ENCODE measurements at places on chromosomes 7 and 10.

DNA sequence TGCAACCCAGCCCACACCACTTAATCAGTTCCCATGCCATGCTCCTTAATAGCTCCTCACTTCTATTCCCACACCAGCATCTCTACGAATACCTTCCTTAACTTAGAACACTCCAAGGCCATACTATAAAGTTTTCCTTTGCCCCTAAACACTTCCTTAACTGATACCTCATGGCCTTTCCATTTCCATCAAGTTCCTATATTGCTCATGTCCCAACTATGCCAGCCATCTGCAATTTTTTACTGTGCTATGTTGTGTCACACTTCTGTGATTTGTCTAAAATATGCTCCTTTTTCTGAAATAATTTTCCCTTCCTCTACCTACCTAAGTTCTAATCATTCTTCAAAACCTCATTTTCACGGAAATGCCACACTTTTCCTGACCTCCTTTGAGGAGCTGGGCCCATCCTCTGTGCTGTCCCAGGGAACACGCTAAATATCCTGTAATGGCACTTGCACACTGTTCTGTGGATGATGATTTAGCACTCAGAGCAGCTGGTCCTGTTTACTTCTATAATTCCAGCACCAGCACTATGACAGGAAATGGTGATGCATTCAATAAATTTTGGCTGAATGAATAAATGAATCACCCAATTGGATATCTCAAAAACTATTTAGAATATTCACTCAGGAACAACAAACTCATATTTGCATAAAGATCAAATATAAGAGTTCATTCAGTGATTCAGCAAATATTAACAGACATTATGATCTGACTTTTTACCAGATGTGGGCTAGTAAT lies 266.5 kb upstream of the HGF start:
- no peak for DNase-seq

GRCh38 chr10:58514111-58514770 lies 1.6 kb downstream of the BICC1 start:
- DNase-seq, result no peak

GRCh38 chr10:129411772-129412171 lies 55.3 kb upstream of the MGMT start:
- DNase-seq, result no peak

GRCh38 chr10:132634241-132634946 lies 96.8 kb downstream of the INPP5A start:
- DNase-seq, result no peak

- no peak for DNase-seq
These were observed 7.1 kb downstream of the JAZF1 start for GRCh38 chr7:28173531-28173930.

DNA sequence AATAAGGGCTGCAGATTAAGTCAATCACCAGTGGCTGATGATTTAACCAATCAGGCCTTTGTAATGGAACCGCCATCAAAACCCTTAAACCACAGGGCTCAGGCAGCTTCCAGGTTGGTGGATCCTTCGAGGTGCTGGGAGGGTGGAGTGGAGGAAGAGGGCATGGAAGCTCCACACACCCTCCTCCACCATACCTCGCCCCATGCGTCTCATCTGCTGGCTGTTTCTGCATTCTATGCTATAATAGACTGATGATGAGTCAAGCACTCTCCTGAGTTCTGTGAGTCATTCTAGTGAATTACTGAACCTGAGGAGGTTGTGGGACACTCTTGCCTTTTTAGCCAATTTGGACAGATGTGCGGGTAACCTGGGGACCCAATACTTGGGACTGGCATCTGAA lies 43.9 kb downstream of the CHST15 start:
- no peak for DNase-seq

GRCh38 chr10:121152033-121152432 lies 300.9 kb downstream of the WDR11 start:
- DNase-seq, result no peak

DNA sequence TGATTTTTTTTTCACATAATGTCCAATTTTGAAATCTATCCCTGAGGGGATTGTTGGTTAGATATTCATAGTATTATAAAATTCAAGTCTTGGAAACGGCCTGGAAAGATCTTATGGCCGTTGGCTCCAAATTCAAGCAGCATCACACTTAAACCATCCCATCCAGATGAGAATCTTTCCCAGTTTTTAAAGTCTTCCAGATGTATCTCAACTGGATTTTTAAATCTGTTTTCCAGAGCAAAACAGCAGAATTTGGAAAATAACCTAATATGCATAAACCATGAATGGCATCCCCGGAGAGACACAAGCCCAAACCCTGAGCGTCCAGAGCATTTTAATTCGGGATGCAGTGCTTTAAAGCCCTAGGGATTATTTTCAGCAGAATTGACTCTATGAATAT lies 208.2 kb upstream of the PRKCQ start:
- no peak for DNase-seq

- no peak for DNase-seq
These were observed 118.0 kb downstream of the COBL start for GRCh38 chr7:51198654-51199053.

DNA sequence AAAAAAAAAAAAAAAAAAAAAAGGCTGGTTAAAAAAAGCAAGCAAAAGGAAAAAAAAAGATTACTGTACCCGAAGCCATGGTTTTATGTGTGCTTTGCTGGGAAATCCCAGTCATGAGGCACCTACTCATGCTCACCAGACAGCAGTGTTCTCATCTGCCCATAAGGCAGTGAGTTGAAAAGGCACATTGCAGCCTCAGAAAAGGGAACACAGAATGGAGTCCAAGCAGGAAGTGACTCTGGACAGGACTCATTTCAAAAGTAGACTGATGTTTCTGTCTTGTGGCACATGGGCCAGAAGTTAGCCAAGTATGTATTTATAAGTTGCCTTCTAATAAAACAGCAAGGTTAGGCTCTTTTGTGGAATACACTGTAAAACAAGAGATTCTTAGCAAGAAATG lies 40.2 kb downstream of the PDSS1 start:
- DNase-seq, result no peak

- no peak for DNase-seq
These were observed 110.2 kb downstream of the ELAPOR2 start for GRCh38 chr7:86949052-86949778.

DNA sequence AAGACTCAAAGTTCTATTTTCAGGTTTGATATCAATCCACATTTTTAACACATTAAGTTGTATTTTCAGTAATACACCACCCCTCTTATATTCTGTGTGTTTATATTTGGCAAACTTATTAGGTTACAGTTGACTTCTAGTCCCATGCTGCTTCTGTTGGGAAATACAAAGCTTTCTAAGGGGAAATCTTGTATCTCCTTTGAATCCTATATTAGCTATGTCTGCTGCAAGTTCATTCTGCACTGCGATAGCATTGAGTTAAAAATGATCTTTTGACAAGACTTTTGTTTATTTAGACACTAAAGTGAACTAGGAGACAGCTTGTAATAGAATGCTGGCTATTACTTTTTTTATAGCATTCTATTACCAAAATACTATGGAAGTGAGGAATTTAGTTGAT lies 625.1 kb upstream of the ANKRD30A start:
- no peak for DNase-seq

- no peak for DNase-seq
These were observed 794 bp downstream of the PCGF6 start for GRCh38 chr10:103350175-103350516.

DNA sequence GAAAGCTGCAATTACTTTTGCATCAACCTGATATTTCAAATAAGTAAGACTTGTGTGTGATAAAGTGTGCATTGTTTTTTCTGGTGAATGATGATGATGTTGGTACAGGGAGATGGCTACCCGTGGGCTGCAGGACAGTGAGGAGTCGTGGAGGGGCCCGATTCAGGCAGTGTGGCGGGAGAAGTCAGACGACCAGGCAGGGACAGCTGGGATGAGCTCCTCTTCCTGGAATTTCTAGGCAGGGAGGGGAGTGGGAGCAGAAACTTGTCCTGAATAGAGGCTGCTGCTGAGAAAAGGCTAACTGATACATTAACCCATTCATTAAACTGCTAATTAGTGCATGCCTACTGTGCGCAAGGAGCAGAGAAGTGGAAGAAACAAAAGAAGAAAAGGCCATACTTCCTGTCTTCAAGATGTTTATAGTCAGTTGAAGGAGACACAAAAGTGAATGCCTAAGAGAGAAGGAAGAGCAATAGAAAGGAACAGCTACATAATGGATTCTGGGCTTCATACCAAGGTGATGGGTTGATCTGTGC lies 9.3 kb upstream of the GATAD1 start:
- DNase-seq, result no peak

DNA sequence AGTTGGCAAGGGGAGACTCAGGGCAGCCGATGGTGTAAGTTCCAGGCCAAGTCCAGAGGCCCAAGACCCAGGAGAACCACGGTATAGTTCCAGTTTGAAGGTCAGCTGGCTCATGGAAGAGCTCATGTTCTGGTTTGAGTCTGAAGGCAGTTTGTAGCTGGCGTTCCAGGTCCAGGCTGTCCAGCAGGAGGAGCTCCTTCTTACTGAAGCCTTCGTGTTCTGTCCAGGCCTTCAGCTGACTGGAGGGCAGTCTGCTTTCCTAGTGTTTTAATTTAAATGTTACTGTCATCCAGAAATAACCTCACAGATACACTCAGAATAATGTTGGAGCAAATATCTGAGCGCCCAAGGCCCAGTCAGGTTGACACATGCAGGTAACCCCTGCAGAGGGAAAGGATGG lies 4.2 kb downstream of the SUN1 start:
- DNase-seq, result no peak

DNA sequence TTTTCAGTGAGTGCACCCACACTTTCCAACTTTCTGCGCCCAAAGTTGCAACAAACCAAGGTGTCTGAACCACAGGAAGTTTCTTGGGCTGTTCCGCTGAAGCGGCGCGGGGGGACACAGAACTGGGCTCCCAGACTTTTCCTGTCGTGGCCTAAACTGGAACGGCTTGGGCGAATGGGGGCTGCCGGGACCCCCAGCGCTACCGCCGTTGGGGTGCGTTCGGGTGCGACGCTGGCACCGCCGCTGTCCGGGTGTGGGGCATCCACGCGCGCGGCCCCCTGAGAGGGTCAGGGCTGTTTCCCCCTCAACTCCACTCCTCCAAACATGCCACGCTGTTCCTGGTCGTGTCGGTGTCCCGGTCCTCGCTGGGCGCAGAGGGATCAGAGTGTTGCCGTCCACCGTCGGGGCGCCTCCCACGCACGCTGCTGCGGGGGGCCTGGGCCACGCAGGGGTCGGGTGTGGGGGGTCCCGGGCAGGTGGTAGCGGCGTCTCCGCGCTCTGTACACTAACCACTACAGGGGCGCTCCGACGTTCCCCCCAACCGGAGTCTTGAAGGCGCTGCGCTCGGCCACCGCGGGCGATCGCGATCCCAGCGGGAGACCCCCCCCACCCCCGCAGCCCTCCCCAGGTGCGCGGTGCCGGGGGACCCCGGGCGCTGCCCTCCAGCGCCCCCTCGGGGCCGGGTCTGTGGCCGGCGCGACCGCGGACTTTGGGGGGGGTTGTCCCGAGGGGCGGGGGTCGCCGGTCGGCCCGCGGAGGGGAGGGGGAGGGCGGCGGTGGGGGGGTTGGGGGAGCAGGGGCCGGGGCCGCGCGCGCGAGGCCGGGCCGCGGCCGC lies 2.2 kb upstream of the CUX1 start:
- peak; percentile 60 for DNase-seq

GRCh38 chr10:71623098-71623985 lies 96.2 kb downstream of the C10orf105 start:
- DNase-seq, result no peak

DNA sequence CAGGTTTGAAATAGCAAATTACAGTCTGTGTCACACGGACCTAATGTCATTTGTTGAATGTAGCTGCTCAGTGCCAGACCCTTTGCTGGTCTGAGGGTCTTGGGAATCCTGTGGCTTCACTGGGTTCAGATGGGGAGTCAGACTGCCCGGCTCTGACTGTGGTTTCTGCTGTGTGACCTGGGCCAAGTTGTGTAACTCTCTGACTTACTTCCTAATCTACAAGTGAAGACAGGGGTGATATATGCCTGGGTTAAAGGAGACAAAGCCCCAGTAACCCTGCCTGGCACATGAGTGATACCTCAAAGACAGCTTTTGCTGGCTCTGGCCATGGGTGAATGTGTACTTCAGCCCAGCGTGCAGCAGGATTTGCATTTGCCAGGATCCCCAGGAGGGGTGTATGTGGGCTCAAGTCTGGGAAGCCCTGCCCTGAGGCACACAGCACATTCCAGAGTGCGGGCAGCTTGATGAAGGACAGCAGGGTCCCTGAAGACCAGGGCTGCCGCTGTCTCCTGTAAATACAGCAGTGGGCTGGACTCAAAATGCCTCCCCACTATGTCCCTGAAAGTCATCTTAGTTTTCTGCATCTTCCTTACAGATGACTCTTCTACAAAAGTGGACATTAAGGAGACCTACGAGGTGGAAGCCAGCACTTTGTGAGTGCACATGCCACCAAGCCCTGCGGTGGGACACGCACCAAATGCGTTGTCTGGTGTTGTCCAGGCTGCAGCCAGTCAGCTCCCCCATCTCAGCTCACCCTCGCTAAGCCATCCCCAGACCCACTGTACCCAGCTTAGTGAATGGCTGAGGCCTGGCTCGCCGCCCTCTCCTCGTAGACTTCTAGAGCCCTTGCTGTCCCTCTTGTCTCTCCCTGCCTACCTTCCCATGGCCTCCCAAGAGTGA lies 16.4 kb downstream of the NACAD start:
- DNase-seq, result no peak

DNA sequence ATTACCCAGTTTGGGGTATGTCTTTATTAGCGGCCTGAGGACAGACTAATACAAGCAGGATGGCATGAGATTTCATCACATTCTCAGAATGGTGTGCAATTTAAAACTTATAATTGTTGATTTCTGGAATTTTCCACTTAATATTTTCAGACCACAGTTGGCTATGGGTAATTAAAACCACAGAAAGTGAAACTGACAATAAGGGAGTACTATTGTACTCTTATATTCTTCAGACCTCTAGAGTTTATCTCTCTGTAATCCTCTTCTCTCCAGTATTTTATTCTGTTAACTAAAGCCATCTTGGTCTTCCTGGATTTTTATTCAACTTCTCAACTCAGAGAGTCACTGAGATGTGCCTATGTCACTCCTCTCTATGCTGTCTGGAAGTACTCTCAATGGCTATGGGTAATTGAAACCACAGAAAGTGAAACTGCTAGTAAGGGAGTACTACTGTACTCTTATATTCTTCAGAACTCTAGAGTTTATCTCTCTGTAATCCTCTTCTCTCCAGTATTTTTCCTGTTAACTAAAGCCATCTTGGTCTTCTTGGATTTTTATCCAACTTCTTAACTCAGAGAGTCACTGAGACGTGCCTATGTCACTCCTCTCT lies 118.3 kb downstream of the PPP1R17 start:
- no peak for DNase-seq

GRCh38 chr7:37448636-37449361 lies at the start of gene ELMO1:
ELMO1 (minus strand) TSS chr7:37448864; CDS start chr7:37342690, 106,174 bp downstream.
- peak; percentile 68 for DNase-seq

DNA sequence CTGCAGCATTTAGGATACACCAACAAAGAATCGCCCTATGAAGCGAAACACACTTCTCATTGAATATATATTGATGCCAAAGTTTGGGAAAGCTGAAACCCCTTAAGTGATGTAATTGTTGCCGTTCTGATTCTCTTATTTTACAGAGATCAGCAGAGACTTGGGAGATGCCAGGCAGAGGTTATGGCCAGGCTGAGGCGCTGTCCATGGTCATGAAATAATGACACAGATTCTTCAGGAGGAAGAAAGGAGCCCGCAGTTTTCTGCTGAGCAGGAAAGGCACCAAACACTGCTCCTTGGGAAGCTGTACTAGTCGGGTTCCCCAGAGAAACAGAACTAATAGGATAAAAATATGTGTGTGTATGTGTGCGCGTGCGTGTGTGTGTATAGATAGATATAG lies 566.0 kb downstream of the CALN1 start:
- no peak for DNase-seq

- DNase-seq, result no peak
These were observed 5.4 kb downstream of the OPN1SW start for GRCh38 chr7:128770233-128770632.

GRCh38 chr10:42836771-42837468 lies 54.3 kb downstream of the BMS1 start:
- DNase-seq, result no peak

Data from activated T-helper 1 cell treated with anti-CD3 and anti-CD28 coated beads, Interleukin-2, amount 50 U/mL, for 16 hours (primary cell).